ENCODE measurements at places on chromosomes 2 and 18.
A peak's percentile ranks its signal among the peaks of the same experiment; 100 is the strongest.

GRCh38 chr2:85744741-85745601 lies 8.8 kb upstream of the ATOH8 start:
- DNase-seq, result no peak

DNA sequence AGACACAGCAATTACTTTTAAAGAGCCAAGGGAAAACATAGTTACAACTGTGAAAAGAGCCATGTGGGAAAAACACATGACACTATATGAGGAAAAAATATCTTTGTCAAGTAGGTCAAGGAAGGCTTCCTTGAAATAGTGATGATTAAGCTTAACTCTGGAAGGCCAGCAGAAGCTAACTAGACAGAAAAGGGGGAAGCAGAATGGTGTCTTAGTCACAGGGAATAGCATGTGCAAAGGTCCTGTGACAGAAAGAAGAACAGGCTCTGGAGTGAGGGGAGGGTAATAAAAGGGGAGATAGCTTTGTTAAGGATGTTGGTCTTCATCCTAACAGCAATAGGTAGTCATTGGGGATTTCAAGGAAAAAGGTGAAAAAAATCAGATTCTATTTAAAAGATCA lies 64.0 kb downstream of the ARHGAP25 start:
- no peak for DNase-seq

DNA sequence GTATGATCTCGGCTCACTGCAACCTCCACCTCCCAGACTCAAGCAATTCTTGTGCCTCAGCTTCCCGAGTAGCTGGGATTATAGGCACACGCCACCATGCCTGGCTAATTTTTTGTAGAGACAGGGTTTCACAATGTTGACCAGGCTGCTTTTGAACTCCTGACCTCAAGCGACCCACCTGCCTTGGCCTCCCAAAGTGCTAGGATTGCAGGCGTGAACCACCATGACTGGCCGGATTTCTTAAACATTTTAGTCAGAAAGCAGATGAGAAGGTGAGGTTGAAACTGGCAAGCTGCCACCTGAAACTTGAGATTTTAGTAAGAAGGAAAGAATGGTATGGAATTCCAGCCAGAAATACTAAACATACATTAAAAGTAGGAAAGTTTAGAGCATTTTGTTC lies 31.9 kb downstream of the KLHL23 start:
- no peak for DNase-seq

GRCh38 chr2:239606741-239607516 lies 206.1 kb upstream of the HDAC4 start:
- DNase-seq, result no peak

DNA sequence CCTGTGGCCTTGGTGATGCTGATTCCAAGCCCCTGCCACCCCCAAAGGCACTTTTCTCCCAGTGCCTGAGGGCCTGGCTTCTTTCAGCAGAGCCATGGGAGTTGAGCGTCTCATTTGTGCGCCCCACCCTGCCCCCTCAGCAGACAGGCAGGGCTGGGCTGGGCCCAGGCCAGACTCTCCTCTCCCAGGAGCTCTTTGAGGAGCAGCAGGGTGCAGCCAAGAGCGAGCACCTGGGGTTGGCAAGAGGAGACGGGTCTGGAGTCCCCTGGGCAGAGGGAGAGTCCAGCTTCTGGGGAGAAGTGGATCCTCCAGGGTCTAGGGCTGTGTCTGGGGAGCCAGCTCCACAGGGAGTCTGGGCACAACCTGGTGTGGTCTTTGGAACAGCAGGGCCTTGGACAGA lies 21.2 kb downstream of the NPPC start:
- DNase-seq, result no peak

DNA sequence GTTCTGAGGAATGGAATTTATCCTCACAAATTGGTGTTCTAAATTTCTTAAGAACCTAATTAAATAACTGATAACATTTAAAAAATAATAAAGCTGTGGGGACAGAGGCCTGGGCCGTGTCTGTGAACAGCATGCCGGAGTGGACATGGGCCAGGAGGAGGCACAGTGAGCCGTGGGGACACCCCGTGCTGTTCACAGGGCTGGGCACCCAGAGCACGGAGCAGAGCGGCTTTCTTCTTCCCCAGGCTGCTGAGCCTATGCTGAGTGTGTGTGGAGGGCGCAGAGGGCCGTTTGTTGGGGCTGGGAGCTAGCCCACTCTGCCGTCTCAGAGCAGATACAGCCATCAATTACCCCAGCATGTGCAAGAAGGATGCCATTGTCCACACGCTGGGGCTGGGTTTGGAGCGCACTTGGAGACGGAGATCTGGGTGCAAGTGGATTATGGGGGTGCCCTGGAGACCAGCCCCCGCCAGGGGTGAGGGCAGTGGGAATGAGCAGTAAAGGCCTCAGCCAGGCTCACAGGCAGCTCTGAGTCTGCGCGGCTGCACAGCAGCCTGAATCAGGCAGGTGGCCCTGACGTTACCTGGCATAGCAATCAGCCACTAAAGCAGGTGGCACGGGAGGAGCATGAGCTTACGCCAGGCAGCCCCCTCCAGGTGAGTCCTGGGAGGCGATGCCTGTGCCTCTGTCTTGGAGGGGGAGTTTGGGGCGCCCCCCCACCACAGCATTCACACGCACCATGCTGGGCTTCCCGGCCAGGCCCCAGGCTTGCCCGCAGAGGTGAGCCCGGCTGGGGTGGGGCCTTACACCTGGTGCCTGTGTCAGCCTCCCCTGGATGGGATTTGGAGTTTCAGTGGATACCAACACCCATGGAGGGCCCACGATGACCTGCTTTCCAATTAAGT lies 52.1 kb upstream of the SLC66A3 start:
- no peak for DNase-seq

- no peak for DNase-seq
Measured at GRCh38 chr2:8009010-8009597, 672.8 kb upstream of the ID2 start.

DNA sequence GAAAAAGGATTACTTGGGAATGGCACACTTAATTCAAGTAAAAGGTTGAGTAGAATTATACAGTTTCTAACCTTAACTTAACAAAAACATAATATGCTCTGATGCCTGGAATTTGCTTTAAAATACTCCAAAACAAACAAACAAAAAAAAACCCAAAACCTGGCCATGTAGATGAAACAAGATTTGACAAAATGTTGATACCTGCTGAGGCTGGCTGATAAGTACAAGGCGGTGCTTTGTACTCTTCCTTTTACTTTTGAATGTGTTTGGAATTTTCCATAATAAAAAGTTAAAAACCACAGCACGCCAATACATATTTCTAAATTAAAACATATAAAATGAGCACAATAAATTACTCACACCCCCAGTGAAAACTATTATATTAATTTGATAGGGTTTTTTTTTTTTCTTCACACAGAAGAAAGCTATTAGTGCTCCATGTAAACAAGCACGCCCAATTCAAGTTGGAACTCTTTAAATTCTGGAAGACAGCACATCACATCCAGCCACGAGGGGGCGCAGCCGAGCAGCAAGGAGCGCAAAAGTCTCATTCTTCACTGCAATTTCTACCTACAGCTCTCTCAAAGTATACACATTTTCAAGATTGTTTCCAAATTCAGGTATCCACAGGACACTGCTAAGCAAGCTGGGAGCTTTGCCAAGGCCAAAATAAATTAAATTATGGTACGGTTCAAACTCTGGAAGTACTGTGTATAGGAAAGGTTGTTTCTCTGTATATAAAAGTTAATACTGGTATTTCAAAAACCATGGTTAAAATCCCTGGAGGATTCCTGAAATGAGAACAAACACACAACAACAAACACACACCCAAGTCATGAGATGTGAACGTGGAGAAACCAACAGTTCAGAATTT lies 7.5 kb downstream of the SERTAD2 start:
- DNase-seq, result peak; percentile 86

DNA sequence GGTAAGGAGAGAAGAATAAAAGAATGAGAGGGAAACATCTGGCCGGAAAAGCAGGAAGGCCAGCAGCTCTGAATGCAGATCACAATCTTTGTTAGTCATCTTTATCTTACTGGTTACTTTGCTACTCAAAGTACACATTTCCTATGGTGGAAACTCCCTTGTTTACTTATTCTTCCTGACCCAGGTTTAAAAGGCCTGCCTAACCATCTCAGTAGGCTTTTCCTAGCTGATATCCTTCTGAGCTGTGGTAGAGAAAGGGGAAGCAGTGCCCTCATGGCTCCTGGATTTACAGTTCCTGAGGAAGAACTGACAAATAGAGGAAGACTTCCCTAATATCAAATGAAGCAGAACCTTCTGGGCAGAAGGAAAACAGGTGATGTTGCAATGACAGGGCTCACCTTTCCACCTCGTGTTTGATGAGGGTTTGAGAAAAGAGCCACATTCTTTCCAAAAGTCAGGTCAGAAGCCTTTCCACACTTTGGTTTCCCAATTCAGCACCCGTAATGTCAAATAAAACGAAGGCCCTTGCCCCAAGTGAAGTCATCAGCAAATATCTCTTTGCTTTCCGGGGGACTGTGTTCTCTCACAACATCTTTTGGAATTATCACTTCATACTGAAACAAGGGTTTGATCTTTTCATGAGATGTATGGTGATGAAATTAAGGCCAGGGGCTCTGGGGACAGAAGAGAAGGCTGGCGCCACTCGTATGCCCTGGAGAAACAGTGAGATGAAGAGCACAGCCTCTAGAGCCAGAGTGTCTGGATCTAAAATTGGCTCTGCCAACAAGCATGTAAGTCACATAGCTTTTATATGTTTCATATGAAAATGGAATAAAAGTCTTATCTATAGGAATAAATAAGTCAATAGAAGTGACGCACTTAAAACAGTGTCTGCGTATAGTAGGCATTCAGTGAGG lies 26.7 kb upstream of the APOB start:
- DNase-seq, result no peak

DNA sequence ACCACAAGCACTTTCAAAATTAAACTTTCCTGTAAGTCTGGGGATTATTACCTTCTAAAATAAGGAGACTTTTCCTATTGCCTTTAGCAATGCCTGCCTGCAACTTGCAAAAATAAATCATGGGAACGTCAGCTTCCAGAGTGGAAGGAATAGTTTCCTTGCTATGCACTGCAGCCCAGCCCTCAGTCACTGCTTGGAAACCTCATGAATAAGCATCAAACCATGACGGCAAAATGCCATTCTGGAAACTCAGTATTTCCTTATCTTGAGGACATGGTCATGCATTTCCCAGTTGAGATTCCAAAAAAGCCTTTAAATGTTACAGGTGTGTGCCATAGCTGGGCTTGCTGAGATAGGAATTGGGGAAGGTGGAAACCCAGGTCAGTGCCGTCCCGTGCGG lies 84.2 kb upstream of the OTOS start:
- no peak for DNase-seq

GRCh38 chr2:28505361-28505760 lies 9.5 kb downstream of the PLB1 start:
- no peak for DNase-seq

DNA sequence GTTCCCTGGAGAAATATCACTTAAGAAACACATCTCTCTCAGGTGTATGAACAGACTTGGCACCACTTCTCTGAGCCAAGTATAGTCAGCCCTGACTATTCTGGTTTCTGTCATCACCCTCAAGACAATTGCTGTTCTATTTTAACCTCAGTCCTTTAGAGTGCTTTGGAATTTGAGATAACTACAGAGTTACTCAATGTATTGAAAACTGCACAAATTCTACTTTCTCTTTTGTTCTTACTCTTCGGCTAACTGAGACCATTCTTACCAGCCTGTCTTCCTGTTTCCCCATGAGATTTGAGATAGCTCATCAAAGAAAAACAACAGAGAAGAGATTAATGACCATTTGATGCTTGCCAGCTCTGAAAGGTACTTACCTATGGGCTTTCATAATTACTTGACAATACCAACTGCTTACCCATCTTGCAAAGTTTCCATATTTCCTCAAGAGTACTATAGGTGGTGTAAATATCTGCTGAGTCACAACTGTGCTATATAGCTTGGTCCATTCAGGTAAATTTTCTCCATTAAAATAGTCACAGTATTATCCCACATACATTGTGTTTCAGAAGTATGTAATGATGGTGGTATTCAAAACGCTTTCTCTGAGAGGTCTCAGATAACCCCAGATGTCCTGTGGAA lies 467.5 kb upstream of the CHST9 start:
- no peak for DNase-seq

DNA sequence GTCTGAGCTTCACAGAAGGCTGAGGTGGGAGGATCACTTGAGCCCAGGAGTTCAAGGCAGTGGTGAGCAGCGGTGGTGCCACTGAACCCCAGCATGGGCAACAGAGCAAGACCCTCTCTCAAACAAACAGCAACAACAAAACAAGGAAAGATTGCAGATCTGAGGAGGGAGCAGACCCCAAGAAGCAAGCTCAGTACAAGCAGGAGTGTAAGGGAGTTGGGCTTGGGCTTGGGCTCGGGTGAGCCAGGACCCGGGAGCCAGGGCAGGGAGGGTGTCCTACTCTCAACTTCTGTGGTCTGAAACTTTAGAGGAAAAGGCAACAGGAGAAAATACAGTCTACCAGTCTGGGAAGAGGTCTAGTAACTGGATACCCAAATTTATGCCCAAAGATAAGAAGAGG lies 92.0 kb upstream of the RAB12 start:
- no peak for DNase-seq

GRCh38 chr2:69811591-69811990 lies 17.9 kb upstream of the GMCL1 start:
- DNase-seq, result no peak

- DNase-seq, result no peak
Measured at GRCh38 chr2:71154798-71155197, 24.4 kb downstream of the MPHOSPH10 start.

GRCh38 chr2:233572468-233572867 lies 5.9 kb upstream of the USP40 start:
- DNase-seq, result no peak

DNA sequence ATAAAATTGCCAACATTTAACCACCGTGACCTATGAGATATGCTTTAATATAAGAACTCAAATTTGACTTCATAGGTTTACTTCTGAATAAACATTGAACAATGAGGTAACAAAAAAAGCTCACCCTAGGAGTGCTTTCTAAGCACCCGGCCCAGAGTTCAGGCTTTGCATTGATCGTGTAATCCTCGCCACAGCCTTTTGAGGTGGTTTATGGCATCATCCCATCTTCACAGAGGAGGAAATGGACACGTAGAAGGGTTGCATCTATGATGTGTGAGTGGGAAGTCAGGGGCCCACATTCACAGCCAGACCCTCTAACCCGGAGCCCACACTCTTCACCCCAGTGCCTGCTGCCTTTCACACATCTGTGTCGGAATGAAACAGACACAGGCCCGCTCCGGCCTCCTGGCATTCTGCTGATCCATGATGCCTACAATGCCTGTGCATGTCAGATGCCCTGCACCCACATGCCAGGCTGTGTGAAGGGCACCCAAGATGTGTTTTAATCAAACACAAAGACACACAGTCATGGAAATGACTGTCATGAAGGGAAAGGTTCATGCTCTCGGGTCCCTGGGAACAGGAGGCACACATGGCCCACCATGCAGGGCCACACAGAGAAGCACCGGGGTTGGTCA lies 48.6 kb upstream of the RPL31 start:
- DNase-seq, result no peak

DNA sequence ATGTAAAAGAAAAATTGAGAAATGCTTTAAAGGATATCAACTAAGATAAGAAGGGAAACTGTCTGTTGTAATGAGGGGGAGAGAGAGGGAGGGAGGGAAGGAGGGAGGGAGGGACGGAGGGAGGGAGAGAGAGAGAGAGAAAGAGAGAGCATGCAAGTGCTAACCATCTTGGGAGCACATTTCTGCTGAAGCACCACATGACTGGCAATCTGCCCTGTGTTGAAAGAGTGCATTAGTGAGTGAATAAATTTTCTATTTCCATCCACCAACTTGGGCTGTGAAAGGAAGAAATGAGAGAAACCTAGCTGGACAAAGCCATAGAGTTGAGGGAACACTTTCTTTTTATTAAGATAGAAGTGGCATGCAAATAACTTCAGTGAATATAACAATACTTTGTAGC lies 110.7 kb downstream of the TMX3 start:
- DNase-seq, result no peak

GRCh38 chr2:120672526-120673204 lies 63.0 kb upstream of the GLI2 start:
- DNase-seq, result no peak

GRCh38 chr2:240876035-240876474 lies 7.4 kb downstream of the AGXT start:
- DNase-seq, result no peak
